ENCODE measurements at places on chromosomes 4 and X.
A peak's percentile ranks its signal among the peaks of the same experiment; 100 is the strongest.

GRCh38 chr4:85854546-85854945 is 379.6 kb downstream of the ARHGAP24 start:
- no peak for DNase-seq

GRCh38 chrX:10062352-10062751 is 94.4 kb upstream of the CLCN4 start:
- no peak for DNase-seq

GRCh38 chrX:39652336-39652735 is 445.4 kb downstream of the BCOR start:
- DNase-seq = no peak

GRCh38 chrX:100625985-100626491 is 10.6 kb downstream of the TSPAN6 start:
- no peak for DNase-seq

DNA sequence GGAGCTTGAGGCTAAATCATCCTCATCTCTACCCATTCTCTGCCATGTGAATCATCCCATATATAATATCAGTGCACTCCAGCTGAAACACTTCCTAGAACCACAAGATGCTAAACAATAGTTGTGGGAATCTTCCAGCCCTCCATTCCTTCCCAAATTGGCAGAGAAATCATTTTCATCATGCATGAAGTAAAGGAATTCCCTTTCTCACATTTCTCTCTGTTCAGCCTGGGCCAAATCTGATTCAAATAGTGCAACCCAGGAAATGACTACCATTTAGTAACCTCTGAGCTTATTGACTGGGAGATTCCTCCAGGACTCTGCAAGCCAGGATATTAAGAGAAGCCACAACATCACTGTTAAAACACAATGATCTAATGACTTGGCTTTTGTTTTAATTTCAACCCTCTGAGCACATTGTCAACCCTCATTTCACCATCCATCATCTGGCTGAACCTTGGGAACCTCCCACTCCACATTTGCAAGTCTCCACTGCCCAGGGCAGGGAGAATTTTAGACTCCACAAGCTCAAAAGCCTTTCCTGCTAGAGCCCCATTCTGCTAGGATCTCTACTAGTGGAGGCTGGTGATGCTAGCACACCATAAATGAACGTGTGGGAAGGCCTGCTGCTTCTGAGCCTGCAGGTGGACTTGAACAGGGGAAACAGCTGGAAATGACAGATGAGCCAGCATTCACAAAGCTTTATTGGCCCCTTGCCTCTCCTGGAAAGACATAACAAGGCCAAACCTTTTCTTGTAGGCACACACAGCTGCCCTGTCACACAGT is 133.9 kb downstream of the TET2 start:
- peak; percentile 77 for DNase-seq

DNA sequence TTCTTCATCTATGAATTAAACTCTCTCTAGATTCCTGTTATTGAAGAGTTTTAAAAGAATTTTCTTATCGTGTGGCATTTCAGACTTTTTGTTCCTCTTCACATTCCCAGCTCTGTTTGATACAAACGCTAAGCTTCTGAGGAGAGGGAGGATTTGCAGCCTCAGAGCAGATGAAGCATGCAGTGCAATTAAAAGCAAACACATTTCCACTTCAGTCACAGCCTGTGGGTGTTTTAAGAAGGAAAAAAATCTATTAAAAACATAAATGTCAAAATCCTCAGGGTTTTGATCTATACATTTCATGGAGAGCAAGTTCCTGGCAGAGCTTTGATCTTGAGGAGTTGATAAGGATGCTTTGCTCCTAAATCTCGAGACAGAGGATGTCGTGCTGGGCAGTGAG is 442.4 kb upstream of the BOD1L1 start:
- DNase-seq = no peak

GRCh38 chr4:176794651-176795050 is 1.9 kb upstream of the VEGFC start:
- no peak for DNase-seq

DNA sequence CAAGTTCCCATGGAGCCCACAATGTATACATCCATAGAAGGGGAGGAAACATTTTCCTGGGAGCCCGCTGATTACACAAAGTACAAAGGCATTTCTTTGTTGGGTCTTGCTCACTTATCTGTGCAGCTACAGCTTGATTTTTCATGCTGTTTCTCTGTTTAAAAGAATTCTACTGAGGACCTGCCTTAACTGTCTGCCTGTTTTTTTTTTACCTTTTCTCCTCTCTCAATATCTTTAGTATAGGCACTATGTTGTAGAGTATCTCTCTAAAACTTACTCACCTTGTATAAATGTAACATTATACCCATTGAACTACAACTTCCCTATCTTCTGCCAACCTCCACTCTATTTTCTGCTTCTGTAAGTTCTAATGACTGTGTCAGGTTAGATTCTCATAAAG is 494.6 kb upstream of the EPHA5 start:
- no peak for DNase-seq

GRCh38 chrX:38484607-38485498 is 76.5 kb upstream of the TSPAN7 start:
- DNase-seq = no peak

DNA sequence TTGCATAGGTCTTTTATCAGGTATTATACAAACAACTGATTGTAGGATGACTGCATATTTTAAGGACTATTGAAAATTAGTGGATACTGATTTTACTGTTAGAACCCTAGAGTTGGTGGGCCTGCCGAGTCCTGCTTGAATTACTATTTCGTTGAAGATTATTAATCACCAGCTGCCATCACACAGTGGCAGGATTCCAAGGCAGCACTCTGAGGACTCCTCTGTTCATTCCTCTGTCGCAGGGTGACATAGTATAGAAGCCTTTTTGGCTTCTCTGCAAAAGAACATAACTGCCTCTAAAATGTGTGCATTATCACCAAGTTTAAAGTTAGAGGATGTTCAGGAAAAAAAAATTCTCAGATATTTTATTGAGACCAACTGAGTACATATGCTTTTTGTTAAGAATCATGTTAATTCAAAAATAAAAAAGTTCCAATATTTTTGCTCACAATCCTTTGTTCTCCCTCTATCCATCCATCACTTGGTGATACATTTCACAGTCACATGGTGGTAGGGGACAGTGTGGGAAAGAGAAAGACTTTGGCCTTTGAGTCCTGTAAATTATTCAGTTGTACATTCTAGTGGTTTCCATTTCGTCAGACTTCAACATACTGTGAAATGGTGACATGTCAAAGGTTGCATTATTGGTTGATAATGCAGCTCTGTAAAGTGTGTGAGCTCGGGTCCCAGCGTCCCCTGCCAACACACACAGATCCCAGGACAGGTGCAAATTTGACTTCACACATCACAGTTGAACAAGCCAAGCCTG is 332.5 kb downstream of the GRID2 start:
- DNase-seq = no peak

DNA sequence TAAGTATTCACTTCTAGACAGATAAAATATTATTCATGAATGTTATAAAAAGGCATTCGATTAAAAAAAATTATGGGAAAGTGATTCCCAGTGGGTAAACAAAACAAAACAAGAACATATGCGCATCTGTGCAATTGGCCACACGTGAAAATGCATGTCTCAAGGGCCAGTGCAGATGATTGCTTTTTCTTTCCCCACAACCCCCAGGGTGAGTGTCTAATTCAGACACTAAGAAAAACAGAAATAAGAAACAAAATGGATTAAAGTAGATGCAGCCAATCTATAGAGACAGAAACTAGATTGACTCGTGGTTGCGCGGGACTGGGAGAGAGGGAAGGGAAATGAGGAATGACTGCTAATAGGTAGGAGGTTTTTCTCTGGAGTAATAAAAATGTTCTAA is 49.5 kb downstream of the GPM6A start:
- no peak for DNase-seq

- DNase-seq = no peak
Observed at GRCh38 chrX:69145714-69146113, 19.5 kb downstream of the PJA1 start.
